ENCODE measurements at places on chromosomes 5 and 9.

DNA sequence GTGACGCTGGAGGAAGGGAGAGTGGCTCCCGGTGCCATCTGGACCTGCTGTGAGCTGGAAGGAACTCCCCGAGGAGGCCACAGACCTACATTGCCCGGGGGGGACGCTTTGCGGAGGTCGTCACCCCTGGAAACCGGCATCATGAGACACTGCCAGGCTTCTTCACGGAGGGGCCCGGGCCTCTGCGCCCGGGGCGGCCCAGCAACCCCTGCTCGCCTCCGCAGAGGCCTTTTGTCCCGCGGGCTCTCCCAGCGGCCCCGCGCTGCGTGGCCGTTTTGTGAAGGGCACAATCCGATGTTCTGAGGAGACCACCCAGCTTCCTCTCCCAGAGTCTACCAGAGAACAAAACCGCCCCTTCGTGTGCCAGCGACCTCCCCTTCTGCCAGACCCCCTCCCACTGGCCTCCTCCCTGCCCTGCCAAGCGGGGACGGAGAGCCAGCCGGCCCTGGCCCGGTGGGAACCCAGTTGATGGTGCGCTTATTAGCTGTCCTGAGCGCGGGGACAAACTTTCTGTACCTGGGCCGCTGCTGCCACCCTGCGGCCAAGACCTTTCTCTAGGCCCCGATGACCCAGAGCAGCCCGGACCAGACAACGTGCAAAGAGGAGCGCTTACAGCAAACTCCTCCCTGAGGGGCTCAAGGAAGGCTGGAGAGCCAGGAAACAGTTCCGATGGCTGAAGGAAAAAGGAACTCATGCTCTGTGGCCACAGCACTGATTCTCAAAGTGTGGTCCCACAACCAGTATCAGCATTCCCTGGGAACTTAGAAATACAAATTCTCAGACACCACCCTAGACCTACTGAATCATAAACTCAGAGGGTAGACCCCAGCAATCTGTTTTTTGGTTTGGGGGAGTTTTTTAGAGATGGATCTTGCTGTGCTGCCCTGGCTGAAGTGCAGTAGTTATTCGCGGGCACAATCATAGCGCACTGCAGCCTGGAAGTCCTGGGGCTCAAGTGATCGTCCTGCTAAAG, 86.7 kb downstream of the SLC1A3 start:
- peak; percentile 97 for DNase-seq

DNA sequence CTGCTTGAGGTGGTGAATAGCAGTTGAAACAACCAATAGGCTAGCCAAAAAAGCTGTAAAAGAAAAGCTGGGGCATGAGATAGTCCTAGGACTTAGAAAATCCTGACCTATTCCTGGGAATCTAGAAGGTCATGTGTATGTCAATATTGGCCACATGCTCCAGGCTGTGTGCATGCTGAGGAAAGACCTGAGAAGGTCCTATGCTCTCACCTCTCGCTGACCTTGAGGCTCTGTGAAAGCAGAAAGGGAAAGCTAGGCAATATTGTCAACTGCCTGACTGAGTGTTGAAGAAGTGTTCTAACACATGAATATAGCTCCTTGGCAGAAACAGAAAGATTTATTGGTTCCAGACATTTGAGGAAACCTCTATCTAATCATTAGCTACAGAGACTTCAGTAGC, 19.8 kb downstream of the TAS2R1 start:
- no peak for DNase-seq

DNA sequence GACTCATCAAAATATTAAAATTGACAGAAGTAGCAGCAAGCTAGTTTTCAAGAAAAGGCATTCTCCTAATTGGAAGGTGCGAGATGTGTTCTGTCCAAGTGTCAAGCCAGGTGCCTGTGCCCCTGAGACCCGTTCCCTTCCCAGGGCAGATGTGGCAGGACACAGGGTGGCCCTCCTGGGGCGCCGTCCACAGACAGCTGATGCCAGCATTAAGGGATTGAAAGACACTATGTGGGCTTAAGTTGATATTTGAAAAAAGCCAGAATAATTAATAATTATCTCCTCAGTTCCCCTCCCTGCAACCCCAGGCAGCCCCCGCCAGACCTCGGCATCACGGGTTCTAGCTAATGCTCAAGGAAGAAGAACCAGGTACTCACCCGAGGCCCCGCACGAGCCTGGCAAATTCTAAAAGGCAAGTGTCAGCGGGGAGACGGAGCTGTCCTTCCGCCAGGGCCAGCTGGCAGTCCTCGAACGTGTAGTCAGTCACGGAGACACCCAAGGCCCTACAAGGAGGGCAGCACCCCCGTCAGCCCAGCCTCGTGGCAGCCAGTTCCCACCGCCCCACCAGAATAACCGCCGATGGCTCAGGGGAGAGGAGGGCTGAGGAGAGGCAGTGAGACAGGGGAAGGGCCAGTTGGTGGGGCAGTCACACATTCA, 29.1 kb upstream of the SLC6A3 start:
- DNase-seq, result peak; percentile 36

DNA sequence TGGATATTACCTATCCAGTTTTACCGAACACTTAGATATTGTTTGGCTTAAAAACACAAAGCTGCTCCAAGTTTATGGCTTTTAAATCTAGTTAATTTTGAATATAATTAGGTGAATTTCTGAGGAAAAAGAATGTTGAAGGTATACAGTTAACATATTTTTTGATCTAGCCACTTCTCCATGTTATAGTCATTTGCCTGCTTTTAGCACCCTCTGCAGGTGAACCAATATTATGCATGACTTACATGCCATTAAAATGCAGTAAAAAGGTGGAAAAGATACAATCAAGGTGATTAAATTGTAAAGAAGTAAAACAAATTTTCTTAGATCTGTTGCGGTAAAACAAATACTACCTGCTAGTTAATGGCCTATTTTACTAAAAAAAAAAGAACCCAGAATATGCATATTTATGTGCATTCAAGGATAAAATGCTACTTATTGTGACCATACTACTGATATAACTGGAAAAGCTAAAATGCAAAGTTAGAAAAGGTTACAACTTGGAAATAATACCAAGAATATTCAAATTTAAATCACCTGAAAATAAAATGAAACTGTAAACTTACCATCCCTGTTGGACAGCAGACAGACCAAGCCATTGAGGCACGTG, 132.1 kb downstream of the AP3B1 start:
- DNase-seq, result no peak

DNA sequence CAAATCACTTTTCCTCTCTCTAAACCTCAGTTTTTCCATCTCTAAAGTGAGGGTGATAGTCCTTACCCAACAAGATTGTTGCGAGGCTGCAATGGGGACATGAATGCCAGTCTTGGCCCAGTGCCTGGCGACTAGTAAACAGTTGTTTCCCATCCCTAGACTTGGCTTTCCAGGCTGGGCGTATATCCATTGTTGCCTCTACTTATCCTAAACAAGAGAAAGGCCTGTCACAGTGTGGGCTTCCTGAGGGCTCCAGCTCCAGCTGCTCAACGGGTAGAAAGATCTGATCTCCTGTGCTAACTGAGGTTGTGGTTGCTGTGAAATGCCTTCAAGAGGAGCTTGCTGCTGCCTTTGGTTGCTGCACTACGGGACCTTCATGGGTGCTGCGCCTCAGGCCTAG, 142.0 kb downstream of the NSG2 start:
- DNase-seq, result peak; percentile 14

DNA sequence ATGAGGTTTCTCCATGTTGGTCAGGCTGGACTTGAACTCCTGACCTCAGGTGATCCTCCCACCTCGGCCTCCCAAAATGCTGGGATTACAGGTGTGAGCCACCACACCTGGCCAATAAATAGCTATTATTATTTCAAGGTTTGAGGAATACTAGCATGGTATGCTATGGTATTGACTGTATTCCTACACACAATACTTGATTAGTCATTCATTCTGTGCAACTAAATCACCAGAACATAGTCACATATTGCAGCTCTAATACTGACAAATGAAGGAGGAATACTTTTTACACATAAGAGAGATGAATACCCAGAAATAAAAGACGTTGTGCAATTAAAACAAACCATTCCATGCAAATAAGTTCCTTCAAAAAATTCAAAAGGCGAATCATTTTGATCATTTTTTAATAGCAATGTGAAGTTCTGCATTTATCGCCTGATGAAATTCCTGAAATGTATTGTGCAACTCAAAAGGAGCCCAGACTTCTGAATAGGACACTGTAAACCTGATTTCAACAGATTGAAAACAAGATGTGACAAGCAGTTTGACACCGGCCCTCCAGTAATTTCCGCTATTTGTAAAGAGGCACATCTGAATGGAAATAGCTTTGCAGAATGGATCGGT, 687.4 kb upstream of the SEMA6A start:
- no peak for DNase-seq

GRCh38 chr5:51475628-51476027, 92.4 kb downstream of the ISL1 start:
- no peak for DNase-seq

DNA sequence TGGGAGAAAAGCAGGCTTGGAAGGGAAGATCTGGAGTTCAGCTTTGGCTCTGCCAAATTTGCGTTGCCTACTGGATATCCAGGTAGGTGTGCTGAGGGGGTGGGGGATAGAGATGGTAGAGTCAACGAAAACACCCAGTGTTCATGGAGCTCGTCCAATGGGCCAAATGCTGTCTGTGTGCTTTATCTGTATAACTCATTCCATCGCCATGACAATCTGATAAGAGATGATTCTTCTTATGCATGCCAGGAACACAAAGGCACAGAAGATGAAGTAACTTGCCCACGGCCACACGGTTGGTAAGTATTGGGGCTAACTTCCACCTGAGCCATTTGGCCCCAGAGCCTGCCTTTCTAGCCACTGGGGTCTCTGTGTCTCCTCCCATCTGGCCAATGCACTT, 53.2 kb downstream of the BOD1 start:
- no peak for DNase-seq

- DNase-seq, result no peak
Measured at GRCh38 chr9:126230692-126231091, 95.9 kb upstream of the MVB12B start.

DNA sequence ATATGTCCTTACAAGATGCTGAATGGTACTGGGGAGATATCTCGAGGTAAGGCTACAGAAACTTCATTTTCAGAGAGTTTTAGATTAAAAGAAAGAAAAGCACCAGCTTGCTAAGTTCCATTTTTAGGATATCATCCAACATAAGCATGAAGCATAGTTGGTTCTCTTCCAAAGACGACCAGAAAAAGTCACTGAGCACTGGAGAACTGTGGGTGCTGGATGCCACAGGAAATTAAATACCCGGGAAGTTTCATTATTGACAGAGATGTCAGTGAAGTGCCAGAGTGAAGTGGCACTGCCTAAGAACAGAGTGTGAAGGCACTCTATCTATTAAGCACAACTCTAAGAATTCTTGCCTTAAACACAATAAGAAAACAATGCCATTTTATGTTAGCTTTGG, 76.8 kb downstream of the PIK3R1 start:
- DNase-seq, result no peak

- DNase-seq, result peak; percentile 86
Measured at GRCh38 chr5:179806250-179807048, at the start of gene MGAT4B. Gene MGAT4B (minus strand): TSS chr5:179806866. CDS start chr5:179806583, 283 bp downstream.

DNA sequence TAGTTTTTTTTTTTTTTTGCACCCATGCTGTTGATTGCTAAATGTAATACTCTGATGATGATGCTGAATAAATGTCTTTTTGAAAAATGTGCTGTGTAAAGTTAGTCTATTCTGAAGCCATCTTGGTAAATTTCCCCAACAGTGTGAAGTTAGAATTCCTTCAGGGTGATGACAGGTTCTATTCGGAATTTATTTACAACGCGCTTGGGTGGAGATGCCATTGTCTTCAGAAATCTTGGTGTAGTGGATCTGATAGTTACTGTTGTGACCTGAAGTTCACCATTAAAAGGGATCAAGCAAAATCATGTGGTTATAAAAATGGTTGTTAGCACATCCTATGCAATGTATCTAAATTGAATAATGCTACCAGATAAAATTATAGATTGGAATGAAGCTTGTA, 36.3 kb upstream of the DMRT1 start:
- no peak for DNase-seq

- no peak for DNase-seq
Measured at GRCh38 chr5:69217151-69217511, 17.6 kb upstream of the CDK7 start.

DNA sequence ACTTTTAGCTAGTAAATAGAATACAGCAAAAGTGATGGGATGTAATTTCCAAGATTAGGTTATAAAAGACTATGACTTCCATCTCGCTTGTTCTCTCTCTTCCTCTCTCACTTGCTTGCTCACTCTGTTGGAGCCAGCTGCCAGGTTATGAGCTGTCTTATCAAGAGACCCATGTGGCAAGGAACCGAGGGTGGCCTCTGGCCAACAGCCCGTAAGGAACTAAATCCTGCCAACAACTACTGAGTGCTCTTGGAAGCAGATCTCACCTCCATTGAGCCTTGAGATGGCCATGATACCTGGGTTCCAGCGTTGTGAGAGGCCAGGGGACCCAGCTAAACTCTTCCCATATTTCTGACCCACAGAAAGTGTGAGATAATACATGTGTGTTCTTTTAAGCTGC, 636.1 kb downstream of the ACTL7B start:
- no peak for DNase-seq

DNA sequence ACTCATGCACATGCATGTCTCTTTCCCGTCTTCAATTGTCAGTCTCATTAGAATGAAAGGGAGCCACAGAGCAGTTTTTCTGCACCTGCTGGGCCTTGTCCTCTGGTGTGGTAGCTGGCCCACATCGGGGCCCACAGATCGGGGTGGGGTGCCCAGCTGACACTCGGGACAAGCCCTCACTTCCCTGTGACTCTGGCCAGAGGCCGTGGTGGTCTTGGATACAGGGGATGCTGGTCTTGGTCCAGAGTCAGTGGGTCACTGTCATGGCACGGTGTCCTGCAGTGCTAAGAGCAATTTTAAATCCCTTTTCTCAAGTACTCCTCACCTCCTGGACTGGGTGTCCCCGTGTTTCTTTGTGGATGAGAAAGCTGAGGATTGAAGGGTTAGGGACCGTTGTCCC, 193.2 kb downstream of the CACNA1B start:
- peak; percentile 30 for DNase-seq

DNA sequence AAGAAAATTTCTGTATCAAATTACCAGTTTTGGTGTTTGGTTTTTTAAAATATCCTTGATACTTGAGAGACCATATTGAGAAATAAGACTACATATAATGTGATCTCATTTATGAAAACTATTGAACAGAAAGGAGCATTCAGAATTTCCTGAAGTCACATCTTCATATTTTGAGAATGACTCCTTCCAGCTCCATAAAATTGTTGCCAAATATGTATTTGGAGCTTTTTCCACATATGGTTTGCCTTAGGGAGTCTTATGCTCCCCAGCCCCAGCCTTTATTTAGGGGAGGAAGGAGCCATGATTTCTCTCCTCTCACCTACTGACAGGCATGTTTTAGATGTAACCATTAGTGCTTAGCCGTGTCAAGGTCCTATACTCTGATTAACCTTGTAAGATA, 51.1 kb downstream of the GCNT1 start:
- no peak for DNase-seq

GRCh38 chr9:20781092-20781491, 97.0 kb downstream of the FOCAD start:
- no peak for DNase-seq

GRCh38 chr5:161799316-161799715, 48.6 kb upstream of the GABRA1 start:
- no peak for DNase-seq

DNA sequence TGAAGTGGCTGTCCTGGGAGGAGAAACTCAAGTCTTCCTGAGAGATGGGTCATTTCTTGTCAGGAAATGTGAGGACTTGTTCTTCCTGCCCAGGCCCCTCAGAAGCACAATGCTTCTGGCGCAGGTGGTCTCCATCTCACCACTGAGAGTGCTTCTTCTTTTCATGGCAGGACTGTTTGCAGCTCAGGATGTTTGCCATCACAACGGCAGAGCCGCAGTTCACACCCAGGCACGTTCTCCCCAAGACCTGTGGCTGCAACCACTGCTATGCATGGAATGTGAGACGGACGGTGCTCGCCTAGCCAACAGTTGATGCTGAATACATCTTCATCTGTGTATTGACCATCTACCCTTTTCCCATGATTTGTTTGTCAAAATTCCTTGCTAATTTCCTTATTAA, 216.3 kb downstream of the GADD45G start:
- peak; percentile 75 for DNase-seq
